ENCODE measurements at places on chromosomes 11 and 22.

- no peak for DNase-seq
Observed at GRCh38 chr22:42697542-42698013, 23.1 kb downstream of the A4GALT start.

GRCh38 chr11:15258433-15259165, 143.9 kb downstream of the INSC start:
- DNase-seq: no peak

DNA sequence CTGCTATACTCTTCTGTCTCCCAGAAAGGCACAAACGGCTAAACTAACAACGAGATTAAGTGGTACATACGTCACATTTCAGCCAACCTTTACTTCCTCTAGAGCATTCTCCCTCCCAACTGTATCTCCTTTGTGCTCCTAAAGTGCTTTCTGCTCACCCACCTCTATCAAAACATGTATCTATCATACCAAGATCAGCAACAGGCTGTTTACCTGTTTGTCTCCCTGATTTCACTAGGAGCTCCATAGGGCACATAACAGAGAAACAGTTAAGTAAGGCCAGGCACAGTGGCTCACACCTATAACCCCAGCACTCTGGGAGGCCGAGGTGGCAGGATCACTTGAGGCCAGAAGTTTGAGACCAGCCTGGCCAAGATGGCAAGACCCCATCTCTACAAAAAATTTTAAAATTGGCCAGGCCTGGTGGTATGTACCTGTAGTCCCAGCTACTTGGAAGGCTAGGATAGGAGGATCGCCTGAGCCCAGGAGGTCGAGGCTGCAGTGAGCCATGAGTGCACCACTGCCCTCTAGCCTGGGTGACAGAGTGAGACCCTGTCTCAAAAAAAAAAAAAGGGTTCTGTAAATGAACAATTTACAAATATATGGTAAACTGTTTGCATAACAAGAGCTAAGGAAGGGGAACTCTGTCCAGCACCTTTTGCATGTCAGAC, 2.8 kb downstream of the NDUFC2 start:
- DNase-seq: no peak

DNA sequence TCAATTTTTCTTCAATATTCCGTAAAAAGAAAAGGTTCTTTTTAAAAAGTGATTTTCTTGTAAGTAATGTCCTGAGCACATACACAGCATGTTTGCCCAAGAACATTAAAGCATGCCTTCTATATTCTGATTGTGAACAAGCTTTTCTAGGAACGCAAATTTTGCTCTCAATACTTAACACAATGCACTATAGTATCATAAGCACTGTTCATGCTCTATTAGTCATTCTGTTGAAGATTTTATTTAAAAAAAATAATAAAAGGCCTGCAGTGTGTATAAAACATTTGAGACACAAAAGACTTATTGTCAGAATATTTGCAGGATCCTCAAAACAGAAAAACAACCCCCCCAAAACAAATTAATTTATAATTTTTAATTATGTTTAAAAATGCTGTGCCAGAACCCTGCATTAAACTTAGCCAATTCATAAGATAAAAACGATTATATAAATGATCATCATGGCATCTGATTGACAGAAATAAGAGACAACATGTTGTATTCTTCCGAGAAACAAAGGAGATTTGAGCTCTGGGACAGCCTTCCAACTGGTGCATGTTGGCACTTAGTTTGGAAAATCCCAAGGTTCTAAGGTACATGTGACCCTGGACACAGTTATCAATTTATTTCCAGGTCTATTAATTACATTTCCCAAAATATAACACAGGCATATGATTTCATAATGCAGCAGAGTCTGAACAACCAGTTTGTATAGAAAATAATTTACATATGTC, 13.1 kb downstream of the MTMR2 start:
- DNase-seq: no peak

- no peak for DNase-seq
Observed at GRCh38 chr11:98616098-98616655, 404.6 kb upstream of the CNTN5 start.

- no peak for DNase-seq
Observed at GRCh38 chr11:59448484-59448883, 8.3 kb upstream of the OR4D6 start.

GRCh38 chr22:33472462-33473344, 414.5 kb upstream of the SYN3 start:
- no peak for DNase-seq

DNA sequence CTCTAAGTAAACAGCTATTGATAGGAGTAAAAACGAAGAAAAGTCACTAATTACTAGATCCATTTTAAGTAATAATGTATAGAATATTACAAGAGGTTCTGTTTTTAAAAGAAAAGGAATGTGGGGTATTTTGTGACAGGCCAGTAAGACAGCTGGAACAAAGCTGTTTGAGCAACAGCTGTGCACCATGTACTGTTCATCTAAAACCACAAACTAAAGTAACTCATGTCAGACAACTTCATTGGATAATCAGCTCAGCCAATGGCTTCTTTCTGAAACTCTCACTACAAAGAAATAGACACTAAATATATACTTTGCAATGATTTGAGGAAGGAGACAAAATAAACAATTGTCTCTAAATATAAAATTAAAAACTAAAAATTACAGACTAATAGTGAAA, 16.1 kb downstream of the RRAS2 start:
- DNase-seq: no peak

GRCh38 chr11:1736447-1736992, 13.9 kb downstream of the IFITM10 start:
- DNase-seq: no peak

DNA sequence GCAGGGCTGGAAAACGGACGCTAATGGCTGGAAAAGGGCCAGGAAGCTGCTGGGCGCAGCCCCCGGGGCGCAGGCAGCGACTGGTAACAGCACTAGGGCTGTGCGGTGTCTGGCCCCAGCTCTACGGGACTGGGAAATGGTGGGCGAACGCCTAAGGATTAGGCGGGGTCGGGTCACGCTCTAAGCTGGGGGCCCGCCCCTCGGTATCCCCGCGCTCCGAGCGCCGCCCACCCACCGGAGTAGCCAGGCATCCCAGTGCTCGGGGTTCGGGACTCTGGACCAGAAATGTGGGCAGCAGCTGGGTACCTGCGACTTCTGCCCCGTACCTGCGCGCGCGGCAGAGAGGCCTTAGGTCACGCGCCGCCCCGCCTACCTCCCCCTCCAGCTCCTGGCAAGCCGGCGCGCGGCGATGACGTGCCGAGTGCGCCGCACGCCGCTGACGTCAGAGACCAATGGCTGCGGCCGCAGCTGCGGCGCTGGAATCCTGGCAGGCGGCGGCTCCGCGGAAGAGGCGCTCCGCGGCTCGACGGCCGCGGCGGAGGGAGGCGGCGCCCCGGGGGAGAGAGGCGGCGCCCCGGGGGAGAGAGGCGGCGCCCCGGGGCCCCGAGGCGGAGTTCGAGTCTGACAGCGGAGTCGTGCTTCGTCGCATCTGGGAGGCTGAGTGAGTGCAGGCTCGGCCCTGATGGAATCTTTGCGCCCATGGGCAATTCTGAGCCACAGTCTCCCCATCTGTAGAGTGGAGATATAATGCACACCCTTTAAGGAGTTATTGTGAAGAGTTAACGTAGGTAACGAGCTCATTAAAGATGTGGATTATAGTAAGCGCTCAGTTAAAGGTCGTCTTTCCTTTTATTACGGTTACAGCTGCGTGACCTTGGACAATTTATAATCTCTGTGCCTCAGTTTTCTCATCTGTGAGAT, at the start of the genes HPS4 and SRRD:
TSS of gene HPS4 (minus strand) at position 345 of the 921 bp plus-strand sequence. CDS start 2,021 bp downstream, outside the sequence.
TSS of gene SRRD (plus strand) at position 439 of the 921 bp plus-strand sequence. CDS start at position 453, 14 bp downstream.
- peak; percentile 81 for DNase-seq

DNA sequence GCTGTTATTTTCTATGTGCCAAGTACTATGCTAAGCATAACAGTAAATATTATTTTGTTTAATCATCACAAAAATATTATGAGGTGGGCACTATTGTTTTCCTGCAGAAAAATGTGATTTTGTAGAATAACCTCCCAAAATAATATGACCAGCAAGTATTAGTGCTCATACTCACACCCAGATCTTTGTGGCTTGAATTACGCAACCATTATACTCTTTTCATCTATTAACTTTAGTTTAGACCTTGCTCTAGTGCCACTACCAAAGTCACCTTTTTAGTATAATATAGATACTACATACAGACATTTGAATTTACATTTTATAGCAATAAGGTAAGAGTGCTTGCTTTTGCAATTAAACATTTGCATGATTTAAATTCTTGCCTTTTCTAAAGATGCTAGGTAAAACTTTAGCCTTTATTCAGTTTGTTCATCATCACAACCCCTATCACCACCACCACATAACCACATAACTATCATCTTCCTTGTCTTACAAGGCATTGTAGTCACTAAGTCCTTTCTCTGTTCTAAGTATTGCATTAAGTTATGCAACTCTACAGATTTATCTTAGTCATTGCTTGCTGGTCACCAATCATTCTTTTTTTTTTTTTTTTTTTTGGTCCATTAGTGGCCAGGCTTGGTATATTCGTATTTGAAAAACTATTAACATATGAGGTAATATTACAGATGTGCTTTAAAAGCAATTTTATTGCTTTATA, 68.4 kb downstream of the GAS2 start:
- no peak for DNase-seq

DNA sequence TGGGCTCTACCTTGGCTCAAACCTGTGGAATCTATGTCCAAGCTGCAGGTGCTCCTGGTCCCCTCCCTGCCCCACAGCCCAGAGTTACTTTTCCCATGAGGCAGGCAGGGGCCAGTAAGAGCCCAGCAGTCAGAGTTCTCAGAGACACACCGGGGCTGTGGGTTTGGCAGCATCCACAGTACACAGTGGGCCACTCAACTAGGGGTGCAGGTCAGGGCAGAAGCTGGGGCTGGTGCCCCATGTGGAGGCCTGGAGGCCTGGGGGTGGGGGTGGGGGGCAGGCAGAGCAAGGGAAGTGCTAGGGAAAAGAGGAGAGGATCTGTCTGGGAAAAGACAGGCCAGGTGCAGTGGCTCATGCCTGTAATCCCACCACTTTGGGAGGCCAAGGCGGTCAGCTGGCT, 2.5 kb downstream of the UPK2 start:
- no peak for DNase-seq

GRCh38 chr11:19890308-19890707, 177.7 kb downstream of the NAV2 start:
- no peak for DNase-seq

GRCh38 chr22:25027959-25028840, 75.7 kb downstream of the KIAA1671 start:
- DNase-seq: no peak

- no peak for DNase-seq
Observed at GRCh38 chr11:109237636-109238035, 184.4 kb upstream of the C11orf87 start.

- no peak for DNase-seq
Observed at GRCh38 chr11:83723999-83724398, 437.8 kb upstream of the CCDC90B start.

GRCh38 chr11:120590472-120590871, 78.9 kb downstream of the GRIK4 start:
- DNase-seq: no peak

GRCh38 chr11:117663821-117664220, 133.2 kb downstream of the DSCAML1 start:
- no peak for DNase-seq

GRCh38 chr22:49996518-49997250, 15.9 kb downstream of the IL17REL start:
- DNase-seq: no peak

DNA sequence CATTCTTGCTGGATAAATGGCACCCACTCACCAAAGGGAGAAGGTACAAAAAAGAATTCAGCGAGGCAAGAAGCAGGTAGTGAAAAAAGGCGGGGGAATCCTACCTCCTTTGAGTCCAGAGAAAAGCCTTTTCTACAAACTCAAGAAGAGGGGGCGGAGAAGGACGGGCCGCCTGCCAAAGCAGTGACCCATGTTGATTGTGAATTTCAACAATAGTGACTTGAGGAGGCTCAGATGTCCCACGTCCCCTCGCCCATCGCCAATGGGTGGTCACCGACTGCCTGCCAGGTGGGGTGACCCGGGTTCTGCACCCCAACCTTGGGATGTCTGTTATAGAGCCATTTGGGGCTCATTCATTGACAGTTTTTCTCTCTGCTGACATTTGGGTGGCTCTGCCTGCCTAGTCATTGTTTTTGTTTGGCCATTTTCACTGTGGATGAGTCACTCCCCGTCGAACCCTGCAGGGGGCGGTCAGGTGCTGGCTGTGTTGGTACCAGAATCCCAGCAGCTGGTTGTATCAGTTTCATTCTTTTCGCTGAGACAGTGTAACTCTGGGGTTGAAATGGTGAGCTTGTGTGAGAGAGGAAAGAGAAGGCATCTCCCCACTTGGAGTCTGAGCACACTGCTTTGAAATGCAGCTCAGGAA, 163.4 kb upstream of the NCAM1 start:
- DNase-seq: no peak

DNA sequence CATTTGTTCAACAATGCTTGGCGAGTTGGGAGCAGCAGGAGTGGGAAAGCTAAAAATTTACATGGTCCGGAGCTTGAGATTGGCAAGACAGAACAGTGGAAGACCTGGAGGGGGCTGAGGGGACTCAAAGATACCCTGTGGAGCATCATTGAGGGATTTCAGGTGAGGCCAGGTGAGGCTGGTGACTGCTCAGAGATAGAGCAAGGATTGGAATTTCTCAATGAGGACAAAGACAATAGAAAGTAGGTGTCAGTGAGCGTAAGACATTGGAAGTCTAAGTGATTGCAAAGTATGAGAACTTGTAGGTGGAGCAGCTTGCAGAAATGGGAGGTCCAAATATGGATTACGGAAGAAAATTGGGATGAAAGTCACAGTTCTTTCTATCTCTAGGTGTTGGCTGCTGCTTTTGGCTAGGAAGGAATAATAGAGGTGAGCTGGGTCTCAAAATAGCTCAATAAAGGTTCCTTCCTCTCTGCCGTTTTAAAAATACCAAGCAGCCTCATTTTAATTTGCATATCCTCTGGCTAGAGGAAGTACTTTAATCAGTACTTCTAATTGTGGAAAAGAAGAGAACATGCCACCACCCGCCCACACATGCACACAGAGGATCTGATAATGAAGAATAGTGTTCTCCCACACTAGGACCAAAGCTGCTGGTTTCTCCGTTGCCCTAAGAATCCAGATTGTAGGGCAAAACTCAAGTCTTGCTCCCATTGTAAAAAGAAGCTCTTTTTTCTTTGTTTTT, 41.8 kb upstream of the SORL1-AS1 start:
- no peak for DNase-seq

- no peak for DNase-seq
Observed at GRCh38 chr11:43927070-43927469, 15.4 kb upstream of the C11orf96 start.

GRCh38 chr11:128453444-128454336, 133.7 kb downstream of the ETS1 start:
- DNase-seq: no peak

DNA sequence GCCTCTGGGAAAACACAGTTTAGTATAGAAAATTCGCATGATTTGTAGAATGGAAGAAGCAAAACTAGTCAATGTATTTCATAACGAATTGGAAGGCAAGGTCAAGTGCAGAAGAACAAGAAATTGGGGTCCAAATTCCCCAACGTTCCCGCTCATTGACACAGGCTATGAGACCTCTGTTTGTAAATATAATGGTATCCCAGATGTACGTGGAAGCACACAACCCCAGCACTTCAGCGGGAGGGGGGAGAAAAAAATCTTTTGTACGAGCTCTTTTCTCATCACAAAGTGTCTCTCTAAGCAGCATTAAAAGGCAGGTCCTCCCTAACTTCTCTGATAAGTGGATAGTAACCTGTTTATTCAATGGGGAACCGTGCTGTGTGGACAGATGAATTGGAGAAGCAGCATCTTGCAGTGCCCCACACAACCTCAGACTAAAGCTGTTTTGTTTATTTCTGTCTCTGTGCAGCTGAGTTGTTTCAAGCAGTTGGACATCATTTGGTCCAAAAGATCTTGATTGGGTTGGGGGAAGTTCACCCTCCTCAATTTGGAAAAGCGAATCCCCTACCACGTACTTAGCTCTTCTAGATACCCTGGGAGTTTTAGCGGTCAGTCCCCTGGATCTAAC, 1.1 kb upstream of the GAB2 start:
- no peak for DNase-seq

- DNase-seq: no peak
Observed at GRCh38 chr11:36373016-36374010, 77.2 kb downstream of the PRR5L start.
